ENCODE measurements at places on chromosomes 5 and 9. TPM values are rescaled to one million over a fixed set of nuclear protein-coding genes. Genes with fewer than 3 reads are reported as not detected.

GRCh38 chr9:127358023-127358535 lies 38.9 kb upstream of the SLC2A8 start:
- no peaks in the 10 kb centered on the region for H3K27me3 ChIP-seq
- no peak overlapping the region for H3K4me3 ChIP-seq
- H3K4me1 ChIP-seq: peaks cover 11% of the 10 kb centered on the region
- no peak overlapping the region for H3K27ac ChIP-seq
- H3K36me3 ChIP-seq: peaks cover 5% of the 10 kb centered on the region

ALAD gene
- 10.1 TPM for total RNA-seq

CACNA1B gene
- 10.4 TPM for total RNA-seq

GRCh38 chr5:59125011-59125961 lies 542.4 kb downstream of the RAB3C start:
- no peaks in the 10 kb centered on the region for H3K36me3 ChIP-seq
- H3K4me1 ChIP-seq: peaks cover 48% of the 10 kb centered on the region
- peak; percentile 46 for DNase-seq

DNA sequence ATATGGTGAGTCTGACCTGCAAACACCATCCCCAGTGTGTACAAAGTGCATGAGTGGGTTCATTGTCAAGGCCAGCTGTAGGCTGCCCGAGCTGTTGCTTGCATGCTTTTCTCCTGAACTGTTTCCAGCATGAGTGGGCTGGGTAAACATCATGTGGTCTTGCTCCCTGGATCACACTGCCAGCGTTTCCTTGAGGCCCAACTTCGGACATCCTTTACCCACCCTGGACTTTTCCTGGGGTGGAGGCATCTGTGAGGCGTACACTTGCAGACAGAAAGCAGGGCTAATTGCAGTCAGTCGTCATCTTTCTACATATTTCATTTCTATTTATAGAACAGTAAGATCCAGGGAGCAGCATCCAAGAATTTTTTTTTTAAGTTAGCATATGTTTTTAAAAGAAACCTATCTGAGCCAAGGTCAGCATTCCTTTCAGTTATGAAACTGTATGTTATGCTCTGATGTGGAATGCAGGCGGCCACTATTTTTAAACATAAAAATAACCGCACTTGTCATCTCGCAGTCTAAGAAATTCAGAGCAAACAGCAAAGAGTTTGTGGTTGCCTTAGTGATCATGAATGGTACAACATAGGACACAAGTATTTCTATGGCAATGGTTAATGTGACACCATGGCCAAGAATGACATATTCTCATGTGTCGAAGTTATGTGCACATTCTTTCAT lies 106.5 kb upstream of the DMRT1 start:
- no peak overlapping the region for H3K27ac ChIP-seq
- no peak for DNase-seq
- no peaks in the 10 kb centered on the region for H3K4me1 ChIP-seq
- no peak overlapping the region for H3K4me3 ChIP-seq
- peaks cover 21% of the 10 kb centered on the region for H3K36me3 ChIP-seq

GRCh38 chr5:115414406-115415142 lies 118.1 kb upstream of the CCDC112 start:
- H3K27ac ChIP-seq: no peak overlapping the region
- no peaks in the 10 kb centered on the region for H3K27me3 ChIP-seq
- no peak overlapping the region for H3K4me3 ChIP-seq
- no peak for DNase-seq

DNA sequence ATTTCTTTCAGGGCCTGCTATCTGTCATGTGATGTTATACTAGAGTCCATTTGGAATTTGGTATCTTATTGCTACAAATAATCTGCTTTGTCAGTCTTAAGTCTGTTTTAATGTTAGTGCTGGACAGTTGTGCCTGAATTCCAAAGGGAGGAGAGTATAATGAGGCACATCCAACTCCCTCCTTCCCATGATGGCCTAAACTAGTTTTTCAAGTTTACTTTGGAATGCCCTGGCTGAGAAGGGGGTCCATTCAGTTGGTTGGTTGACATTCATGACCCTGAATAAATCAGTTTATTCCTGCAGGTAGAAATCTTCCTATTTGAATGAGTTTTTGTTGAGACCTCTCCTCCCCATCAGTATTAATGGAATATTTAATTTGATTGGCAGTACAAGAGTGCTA lies 9.4 kb upstream of the LRRTM2 start:
- H3K27me3 ChIP-seq: no peaks in the 10 kb centered on the region
- no peaks in the 10 kb centered on the region for H3K36me3 ChIP-seq
- H3K4me1 ChIP-seq: peaks cover 33% of the 10 kb centered on the region
- DNase-seq: peak; percentile 65

DNA sequence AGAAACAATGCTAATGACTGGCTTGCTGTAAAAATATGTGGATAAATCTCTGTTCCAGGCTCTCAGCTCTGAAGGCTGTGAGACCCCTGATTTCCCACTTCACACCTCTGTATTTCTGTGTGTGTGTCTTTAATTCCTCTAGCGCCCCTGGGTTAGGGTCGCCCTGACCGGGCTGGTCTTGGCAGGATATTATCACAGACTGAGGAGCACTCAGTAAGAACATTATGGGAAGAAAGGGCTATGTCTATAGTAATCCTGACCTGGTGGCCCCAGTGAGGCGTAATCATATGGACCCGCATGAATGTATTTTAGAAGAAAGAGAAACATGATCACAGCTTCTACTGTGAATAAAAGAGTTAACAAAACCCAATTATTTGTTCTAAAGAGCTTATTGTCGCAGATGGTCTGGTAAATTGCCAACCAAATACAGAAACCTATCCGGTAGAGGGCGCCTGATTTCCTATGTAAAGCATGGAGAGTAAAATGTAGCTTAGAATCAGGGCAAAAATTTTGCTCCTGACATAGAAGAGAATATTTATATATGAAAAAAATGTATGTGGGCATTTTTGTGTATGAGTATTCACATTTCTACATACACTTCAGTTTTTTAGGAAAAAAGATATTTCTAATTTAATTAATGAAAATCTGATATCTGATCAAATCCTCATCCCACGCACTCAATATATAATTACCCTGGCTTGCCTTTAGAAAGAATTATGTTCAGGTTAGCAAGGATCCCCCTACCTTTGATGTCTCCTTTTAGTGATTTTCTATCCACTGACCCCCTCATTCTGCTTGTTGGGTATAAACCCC lies 5.8 kb upstream of the IFNA1 start:
- no peak overlapping the region for H3K4me3 ChIP-seq
- peak; percentile 92 for DNase-seq

DNA sequence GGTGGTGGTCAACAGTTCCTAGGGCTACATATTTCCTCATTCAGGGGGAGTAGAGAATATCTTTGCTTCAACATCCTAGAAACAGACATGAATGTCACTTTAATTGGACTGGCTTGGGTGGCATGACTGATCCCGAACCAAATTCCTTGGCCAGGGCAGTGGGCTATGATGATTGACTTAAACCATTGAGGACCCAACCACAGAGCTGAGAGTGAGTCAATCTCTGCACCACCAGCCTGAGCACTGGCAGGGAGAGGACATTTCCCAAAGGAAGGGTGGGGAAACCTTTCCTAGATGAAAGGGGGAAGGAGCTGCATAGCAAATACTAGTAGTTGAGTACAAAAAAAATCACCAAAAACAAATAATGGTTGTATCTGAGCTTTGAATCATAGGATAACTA lies 52.8 kb upstream of the ENTREP1 start:
- no peaks in the 10 kb centered on the region for H3K27me3 ChIP-seq
- no peak overlapping the region for H3K4me3 ChIP-seq
- no peaks in the 10 kb centered on the region for H3K4me1 ChIP-seq
- DNase-seq: no peak

DNA sequence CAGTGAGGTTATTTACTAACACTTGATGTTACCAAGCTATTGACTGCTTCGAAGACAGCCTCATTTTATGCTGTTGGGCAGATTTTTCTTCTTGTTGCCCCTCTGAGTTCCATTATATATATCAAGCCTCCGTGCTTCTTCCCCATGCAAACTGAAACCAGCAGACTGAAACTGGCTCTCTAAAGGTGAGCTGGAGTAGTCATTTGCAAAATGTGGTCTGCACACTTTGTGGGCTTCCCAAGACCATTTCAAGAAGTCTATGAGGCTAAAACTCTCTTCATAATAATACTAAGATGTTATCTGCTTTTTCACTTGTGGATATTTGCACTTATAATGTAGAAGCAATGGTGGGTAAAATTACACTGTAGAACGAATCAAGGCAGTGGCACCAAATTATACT lies 13.9 kb downstream of the SLC36A1 start:
- H3K27ac ChIP-seq: no peak overlapping the region
- no peaks in the 10 kb centered on the region for H3K36me3 ChIP-seq
- H3K4me3 ChIP-seq: no peak overlapping the region
- H3K4me1 ChIP-seq: no peaks in the 10 kb centered on the region

DNA sequence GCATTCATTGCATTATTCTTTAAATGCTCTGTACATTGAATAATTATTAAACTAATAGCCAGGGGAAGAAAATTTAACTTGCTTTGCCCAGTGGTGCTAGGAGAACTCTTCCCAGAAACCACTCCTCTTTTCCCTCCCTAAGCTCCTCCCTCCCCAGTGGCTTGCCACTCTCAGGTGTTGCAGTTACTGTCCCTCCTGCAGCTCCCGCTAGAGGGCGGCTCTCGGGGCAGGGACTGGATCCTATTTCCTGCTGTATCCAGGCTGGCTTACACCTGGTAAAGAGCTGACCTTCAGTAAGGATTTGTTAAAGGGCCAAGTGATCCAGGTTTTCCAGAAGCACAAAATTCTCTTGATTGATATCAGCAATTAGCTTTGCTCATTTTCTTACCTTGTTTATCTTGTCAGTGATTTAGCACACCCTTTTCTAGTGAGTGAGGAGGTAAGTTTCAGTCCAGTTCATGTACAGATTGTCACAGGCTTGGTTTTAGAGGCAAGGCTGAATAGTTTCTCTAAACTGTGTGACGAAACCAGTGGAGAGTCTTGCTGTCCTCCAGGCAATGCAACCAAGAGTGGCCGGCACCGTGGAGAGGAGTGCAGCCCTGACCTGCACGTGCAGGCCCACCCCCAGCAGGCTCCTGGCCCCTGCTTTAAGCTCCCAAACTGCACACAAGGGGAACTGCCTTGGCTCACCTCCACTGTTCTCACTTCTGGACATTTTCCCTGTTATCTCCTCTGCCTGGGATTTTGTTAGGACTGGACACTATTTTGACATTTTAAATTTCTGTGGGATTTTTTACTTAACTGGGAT lies 423.8 kb downstream of the SPOCK1 start:
- peak; percentile 94 for DNase-seq
- no peak overlapping the region for H3K4me3 ChIP-seq
- H3K27ac ChIP-seq: no peak overlapping the region
- H3K27me3 ChIP-seq: no peaks in the 10 kb centered on the region
- H3K36me3 ChIP-seq: no peaks in the 10 kb centered on the region

GRCh38 chr5:123421773-123422172 lies 1.4 kb downstream of the CEP120 start:
- H3K27me3 ChIP-seq: no peaks in the 10 kb centered on the region
- H3K36me3 ChIP-seq: no peaks in the 10 kb centered on the region
- H3K4me3 ChIP-seq: peak overlapping the region; percentile 79
- no peak for DNase-seq

PKD2L2 gene
- not detected for total RNA-seq

DNA sequence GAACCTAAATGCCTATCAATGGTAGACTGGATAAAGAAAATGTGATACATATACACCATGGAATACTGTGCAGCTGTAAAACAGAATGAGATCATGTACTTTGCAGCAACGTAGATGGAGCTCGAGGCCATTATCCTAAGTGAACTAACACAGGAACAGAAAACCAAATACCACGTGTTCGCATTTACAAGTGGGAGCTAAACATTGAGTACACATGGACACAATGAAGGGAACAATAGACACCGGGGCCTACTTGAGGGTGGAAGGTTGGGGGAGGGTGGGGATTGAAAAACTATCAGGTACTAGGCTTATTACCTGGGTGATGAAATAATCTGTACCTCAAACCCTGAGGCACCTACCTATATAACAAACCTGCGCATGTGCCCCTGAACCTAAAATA lies 22.4 kb upstream of the DEPDC1B start:
- H3K27me3 ChIP-seq: no peaks in the 10 kb centered on the region
- no peaks in the 10 kb centered on the region for H3K4me1 ChIP-seq
- no peaks in the 10 kb centered on the region for H3K36me3 ChIP-seq
- no peak overlapping the region for H3K27ac ChIP-seq
- no peak overlapping the region for H3K4me3 ChIP-seq
- no peak for DNase-seq

DNA sequence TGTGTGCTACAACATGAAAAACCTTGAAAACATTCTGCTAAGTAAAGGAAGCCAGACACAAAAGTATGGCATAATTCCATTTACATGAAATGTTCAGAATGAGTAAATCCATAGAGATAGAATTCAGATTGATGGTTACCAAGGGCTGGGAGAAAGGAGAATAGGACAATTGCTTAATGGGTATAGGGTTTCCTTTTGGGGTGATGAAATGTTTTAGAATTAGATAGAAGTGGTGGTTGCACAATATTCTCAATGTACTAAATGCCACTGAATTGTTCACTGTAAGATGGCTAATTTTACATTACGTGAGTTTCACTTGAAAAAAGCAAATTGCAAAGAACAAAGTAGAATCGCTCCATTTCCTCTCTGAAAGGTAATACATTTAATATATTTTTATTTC lies 43.0 kb upstream of the GAS1 start:
- H3K4me1 ChIP-seq: no peaks in the 10 kb centered on the region
- H3K36me3 ChIP-seq: no peaks in the 10 kb centered on the region
- no peak for DNase-seq
- no peaks in the 10 kb centered on the region for H3K27me3 ChIP-seq
- H3K27ac ChIP-seq: no peak overlapping the region

GRCh38 chr5:135446615-135447014 lies 533 bp downstream of the DCANP1 start:
- H3K27me3 ChIP-seq: no peaks in the 10 kb centered on the region
- no peaks in the 10 kb centered on the region for H3K36me3 ChIP-seq
- no peaks in the 10 kb centered on the region for H3K4me1 ChIP-seq
- H3K27ac ChIP-seq: no peak overlapping the region
- H3K4me3 ChIP-seq: no peak overlapping the region
- no peak for DNase-seq

GRCh38 chr5:16600397-16600796 lies 16.4 kb downstream of the RETREG1 start:
- no peaks in the 10 kb centered on the region for H3K27me3 ChIP-seq
- H3K27ac ChIP-seq: no peak overlapping the region
- DNase-seq: no peak
- H3K36me3 ChIP-seq: no peaks in the 10 kb centered on the region

ZNF346 gene
- 21.6 TPM for total RNA-seq
